Bone marrow (tissue), 2 donors: ENCODE measurements at places on chromosomes 3 and 15.

GRCh38 chr3:137163241-137163871 is 205.6 kb downstream of the IL20RB start:
- no peak for DNase-seq

DNA sequence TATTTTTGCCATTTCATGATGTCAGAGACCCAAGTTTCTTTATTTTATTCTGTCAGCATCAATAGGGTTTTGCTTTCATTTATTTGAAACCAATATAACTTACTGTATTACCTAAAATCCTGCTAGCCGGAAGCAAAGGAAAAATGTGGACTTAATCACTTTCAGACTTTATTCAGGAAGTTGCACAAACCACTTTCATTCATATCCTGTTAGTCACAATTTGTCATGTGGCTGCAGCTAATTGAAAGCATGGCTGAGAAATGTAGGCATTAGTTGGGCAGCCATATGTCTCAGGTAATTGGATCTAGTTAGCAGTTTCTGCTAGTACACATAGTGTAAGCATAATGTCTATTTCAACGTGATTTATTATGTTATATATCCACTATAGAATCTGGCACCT is 462.3 kb upstream of the SGO1 start:
- no peak for DNase-seq

DNA sequence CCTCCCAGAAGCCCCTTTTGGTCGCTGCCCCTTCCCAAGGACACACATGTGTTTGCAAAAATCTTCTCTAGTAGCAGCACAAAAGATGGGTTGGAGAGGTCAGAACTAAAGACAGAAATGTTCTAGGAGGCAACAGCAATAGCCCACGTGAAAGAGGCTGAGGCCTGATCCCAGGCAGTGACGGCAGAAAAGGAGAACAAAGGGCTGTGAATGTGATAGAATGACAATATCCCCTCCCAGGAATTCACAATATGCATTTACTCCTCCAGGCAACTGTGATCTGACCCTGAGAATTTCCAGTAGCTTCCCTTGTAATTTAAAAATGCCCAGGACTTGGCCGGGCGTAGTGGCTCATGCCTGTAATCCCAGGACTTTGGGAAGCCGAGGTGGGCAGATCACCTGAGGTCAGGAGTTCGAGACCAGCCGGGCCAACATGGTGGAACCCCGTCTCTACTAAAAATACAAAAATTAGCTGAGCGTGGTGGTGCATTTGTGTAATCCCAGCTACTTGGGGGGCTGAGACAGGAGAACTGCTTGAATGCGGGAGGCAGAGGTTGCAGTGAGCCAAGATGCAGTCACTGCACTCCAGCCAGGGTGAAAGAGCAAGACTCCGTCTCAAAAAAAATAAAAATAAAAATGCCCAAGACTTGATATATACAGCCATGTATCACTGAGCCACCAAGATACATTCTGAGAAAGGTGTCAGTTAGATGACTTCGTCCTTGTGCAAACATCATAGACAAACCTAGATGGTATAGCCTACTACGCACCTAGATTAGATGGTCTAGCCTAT is 43.6 kb upstream of the PIAS1 start:
- DNase-seq = no peak

DNA sequence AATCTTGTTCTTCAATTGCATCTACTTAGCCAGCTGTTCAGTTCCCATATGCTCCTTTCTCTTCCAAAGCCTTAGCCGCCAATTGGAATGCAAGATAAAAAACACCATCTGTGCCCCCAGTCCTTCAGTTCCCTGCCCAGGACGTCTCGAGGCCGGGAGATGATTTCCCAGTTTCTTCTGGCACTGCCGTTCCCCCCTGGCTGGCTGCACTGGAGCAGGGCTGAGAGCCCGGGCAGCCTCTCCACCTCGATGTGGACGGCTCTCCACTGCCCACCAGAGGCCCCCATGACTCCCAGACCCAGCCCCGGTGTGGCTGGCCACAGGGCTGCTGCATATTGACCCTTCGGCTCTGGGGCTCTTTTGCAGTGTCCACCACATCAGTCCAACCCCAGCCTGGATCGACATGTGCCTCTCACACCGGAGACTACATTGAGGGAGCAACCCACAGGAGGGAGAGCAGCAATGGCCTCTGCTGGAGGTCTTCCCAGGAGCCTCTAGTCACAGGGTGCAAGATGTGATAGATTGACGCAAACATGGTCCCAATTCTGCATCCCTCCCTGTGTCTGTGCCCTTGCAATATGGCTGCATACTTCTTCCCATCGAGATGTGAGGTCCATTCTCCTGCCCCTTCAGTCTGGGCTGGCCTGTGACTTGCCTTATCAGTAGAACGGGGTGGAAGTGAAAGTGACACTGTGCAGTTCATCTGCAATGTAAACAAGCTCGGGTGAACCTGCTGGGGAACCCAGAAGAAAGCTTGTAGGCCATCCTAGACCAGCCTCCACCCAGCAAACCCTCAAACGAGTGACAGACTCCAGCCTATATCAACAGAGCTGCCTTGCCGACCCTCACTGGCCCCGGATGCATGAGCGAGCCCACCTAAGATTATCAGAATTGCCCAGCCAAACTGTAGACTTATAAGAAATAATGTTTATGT is 52.3 kb upstream of the PRR20G start:
- no peak for DNase-seq
